ENCODE measurements at places on chromosomes 12 and 14.

- DNase-seq: no peak
Observed at GRCh38 chr12:46266382-46266791, 2.5 kb downstream of the SLC38A1 start.

- no peak for DNase-seq
Observed at GRCh38 chr12:6369916-6370575, 5.3 kb downstream of the SCNN1A start.

DNA sequence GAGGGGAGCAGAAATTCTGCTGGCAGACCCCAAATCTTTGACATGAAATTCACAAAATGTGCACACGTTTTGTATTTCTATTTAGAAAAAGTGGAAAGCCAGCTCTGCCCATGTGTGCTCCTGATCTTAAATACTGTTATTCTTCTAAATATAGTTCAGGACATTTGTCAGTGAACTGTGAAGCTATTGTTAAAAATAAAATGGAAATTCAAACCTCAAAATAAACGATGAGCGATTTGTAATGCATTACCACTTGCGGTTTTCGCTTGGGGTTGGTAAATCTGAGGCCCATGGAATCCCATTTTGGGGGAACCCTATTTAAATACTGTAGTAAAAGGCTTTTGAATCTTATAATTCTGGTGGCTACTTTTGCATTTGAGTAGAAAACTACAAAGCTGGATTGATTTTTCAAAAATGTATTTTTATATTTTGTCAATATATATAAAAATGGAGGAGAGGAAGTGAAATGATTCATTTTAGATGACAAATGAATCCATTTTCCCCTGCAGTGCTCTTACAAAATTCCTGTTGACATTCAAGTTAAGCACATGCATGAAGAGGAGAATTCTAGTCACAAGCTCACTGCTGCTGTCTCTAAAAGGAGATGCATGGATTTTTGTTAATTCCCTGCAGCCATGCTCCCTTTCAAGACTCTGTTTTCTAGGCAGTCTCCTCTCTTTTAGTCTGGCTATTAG, 47.1 kb downstream of the FLRT2 start:
- no peak for DNase-seq

DNA sequence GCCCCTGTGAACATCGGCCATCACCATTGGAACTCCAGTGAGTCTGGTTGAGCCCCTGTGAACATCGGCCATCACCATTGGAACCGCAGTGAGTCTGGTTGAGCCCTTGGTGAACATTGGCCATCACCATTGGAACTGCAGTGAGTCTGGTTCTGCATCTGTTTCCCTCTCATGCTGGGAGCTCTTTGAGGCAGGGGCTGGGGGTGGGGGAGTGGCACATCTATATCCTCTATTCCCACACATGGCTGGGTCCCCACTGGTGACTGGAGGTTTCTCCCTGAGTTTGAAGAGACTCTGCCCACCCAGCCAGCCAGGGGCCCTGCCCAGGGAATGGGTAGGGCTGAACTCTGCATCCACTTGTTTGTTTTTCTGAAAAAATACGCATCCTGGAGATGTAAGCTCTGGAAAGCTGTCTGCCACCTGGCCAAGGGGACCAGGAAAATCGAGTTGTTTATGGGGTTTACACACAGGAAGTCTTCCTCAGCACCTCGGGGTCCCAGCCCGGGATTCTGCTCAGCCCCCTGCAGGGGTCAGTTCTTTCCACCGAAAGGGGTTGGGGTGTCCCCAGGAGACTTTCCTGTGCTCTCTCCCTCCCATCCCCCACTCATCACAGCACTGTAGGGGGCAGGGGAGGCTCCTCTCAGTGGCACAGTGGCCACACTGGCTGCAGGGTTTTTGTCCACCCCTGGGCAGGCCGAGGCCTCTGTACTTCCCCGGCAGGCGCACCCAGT, 170.5 kb upstream of the GSC start:
- no peak for DNase-seq

- DNase-seq: no peak
Observed at GRCh38 chr12:114064497-114064896, 98.4 kb upstream of the RBM19 start.

- no peak for DNase-seq
Observed at GRCh38 chr12:26566675-26567074, 266.3 kb downstream of the ITPR2 start.

- no peak for DNase-seq
Observed at GRCh38 chr12:110012137-110012536, 12.9 kb downstream of the ANKRD13A start.

GRCh38 chr14:87944987-87945604, 47.9 kb downstream of the GALC start:
- peak; percentile 25 for DNase-seq

DNA sequence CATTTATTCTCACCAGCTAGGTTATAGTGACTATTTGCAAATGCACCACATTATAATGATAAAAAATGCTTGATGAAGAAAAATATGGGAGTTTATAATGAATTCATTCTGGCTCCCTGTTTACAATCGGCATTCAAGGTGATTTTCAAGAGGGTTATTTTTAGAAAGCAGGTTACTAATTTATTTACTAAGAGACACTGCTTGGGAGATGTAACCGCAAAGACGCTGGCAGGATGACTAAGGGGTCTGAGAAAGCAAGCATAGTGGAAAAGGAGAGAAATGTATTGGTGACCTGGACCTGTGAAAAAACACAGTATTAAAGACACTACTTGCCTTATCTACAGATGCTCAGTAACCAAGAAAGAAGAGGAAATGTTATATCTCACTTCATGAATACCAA, 13.3 kb upstream of the PITPNM2 start:
- DNase-seq: no peak

DNA sequence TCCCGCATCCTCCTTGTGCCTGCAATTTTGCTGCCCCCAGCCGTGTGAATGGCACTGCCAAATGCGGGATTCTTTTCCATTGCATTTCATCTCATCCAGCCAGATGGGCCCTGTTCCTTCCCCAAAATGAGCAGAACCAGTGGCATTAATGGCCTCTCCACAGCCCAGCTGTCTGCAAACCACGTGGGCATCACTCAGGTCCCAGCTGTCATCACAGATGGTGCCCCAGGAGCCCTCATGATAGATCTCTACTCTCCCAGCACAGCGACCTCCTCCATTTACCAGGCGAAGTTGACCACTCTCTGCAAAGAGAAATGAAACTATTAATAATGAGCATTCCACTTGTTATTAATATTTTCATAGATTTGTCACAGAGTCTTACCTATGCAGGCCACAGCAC, 17.1 kb downstream of the CD163 start:
- no peak for DNase-seq

DNA sequence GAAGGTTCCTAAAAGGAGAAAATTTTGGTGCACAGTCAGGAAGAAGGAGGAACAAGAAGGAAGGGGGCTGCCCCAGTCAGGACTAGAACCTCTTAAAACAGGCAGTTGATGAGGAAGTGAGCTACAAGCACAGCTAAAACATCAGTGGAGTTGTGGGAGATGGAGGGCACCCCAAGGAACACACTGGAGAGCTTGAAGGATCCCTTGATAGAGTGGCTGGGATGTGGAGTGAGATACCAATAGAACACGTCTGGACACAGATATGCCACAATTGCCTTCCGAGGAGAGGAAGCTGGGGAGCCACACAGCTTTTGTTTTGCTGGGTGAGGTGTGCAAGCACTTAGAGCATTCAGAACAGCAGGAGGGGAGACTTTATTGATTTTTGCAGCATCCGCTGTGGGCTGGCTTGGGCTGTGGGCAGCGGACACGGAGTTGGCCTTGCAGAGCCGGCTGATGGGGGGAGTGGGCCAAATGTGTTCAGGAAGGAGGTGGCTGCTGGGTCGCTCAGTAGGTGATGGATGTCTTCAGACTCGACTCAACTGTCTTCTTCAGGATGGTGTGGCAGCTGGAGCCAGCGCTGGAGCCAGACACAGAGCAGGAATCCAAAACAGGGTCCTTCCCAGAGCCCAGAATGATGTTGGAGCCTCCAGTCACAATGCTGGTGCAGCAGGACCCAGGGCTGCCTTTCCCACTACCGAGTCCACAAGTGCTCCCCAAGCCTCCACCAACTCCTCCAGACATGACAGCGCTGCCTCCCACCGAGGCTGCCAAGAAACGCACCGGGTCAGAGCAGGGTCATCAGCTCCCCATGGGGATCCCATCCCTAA, 4.7 kb upstream of the KRT79 start:
- DNase-seq: no peak

GRCh38 chr14:53921027-53921426, 35.6 kb downstream of the BMP4 start:
- DNase-seq: no peak

DNA sequence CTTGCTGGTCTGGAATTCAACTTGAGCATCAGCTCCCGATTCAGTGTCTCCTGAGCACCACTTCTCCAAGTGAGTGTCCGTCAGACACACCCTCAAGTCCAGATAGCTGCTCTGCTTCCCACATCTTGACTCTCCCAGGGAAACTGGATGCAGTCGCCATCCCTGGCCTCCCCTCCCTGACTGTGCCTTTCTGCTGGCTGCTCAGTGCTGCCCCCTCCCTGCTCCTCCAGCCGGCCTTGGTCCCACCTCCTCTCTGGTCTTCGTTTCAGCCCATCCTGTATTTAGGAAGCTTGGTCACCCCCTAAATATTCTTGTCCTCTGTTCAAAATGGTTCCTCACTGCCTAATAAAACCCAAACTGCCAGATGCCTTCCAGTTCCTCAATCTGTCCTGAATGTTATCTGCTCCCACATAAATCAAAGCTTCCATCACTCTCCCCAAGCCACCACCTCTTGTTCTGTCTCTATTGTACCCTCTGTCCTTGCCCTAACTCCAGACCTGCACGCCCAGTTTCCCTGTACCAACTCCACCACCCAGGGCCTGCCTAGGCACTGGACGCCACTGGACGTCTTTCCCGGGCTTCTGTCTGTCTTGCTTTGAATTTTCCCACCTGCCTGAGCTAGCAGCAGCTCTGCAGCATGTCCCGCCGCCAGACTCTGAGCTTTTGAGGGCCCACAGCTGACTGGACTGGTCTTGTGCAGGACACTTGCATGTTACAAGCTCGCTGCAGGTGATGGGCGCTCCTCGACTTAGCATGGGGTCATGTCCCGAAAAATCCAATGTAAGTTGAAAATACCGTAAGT, 33.8 kb downstream of the CCDC92 start:
- DNase-seq: peak; percentile 18

GRCh38 chr14:94779713-94780112, 9.8 kb upstream of the GSC start:
- no peak for DNase-seq

DNA sequence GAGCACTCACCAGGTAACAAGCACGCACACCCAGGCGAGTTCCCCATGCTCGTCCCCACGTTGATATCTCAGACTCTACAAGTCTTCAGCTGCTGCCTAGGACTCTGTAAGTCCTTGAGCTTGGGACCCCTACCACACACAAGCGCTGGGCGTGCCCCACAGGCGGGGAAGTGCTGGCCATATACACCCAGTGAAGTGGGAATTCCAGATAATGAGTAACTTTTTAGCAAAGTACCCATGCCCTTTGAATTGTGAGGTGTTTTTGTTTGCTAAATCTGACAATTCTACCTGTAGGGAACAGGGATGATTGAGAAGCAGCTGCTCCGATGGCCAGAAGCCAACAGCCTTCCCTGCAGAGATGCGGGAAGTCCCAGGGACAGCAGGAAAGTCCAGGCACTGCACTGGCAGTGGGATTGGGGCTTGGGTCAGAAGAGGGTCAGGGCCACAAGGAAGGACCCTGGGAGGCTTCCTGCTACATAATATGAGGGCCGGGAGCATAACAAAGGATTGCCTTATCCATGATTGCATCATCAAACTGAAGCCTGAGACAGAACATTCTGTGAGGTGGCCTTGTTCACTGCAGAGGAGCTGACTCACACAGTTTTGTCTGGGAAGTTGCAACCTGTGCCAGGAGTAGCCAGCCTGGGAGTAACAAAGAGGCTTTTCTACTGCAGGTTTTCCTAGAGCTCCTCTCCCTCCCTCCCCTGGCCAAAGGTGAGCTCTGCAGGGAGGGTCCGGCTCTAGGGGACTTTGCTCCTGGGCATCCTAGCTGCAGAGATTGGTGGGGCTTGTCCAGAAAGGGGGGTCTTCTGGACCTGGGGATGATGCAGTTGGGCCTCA, 13.2 kb upstream of the SERPINA3 start:
- no peak for DNase-seq

DNA sequence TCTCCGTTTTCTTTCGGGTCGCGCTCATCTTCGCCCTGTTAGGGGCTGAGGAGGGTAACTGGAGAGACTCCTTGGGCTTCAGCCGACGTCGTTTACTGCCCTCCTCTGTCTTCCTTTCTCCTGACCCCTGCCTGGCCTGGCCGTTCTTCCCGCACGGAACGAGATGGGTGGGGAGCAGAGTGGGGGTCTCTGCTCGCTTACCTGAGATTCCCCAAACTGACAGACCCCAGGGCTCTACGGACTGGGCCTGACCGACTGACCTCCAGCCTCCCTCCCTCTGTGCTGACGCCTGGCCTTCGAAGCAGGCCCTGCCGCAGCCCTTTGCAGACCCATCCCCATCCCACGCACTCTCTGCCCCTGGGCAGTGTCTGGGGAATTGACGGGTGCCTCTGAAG, 439 bp downstream of the GOLGA5 start:
- DNase-seq: no peak

- DNase-seq: peak; percentile 40
Observed at GRCh38 chr12:93572712-93573551, 457 bp downstream of the SOCS2 start.

- DNase-seq: no peak
Observed at GRCh38 chr14:92481811-92482555, 31.6 kb upstream of the RIN3 start.

All from NT2/D1 (cell line).